Stimulated activated CD8-positive, alpha-beta memory T cell treated with anti-CD3 and anti-CD28 coated beads, Interleukin-4, amount 100 ng/mL, for 1 hour (primary cell): ENCODE measurements at places on chromosomes 1 and 21.
A peak's percentile ranks its signal among the peaks of the same experiment; 100 is the strongest.

- peak; percentile 24 for DNase-seq
Measured at GRCh38 chr1:17335821-17336710, 28.1 kb downstream of the PADI4 start.

DNA sequence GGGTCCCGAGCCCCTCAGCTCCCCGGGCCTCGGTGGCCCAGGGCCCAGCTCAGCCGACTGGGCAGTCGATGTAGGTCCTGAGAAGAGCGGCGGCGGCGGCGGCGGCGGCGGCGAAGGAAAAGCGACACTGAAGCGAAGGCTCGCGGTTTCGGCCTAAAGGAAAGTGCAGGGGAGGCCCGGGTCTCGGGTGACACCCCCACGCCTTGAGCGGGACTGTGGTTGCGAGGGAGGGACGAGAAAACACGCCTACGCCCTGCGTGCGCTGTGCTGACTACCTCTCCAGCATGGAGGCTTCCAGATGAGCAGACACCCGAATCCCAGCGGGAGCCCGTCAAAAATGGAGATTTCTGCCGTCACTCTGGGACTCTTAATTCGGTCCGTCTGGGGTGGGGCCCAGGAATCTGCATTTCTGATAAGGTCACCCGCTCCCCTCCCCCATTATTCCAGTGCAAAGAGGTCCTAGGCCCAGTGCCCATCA, 31.2 kb downstream of the DNTTIP2 start:
- peak; percentile 53 for DNase-seq

GRCh38 chr1:183891158-183891856, 86.4 kb downstream of the RGL1 start:
- no peak for DNase-seq

GRCh38 chr1:198493329-198493728, 47.2 kb downstream of the ATP6V1G3 start:
- DNase-seq = no peak

GRCh38 chr1:33365560-33365997, 44.7 kb upstream of the A3GALT2 start:
- DNase-seq = no peak

DNA sequence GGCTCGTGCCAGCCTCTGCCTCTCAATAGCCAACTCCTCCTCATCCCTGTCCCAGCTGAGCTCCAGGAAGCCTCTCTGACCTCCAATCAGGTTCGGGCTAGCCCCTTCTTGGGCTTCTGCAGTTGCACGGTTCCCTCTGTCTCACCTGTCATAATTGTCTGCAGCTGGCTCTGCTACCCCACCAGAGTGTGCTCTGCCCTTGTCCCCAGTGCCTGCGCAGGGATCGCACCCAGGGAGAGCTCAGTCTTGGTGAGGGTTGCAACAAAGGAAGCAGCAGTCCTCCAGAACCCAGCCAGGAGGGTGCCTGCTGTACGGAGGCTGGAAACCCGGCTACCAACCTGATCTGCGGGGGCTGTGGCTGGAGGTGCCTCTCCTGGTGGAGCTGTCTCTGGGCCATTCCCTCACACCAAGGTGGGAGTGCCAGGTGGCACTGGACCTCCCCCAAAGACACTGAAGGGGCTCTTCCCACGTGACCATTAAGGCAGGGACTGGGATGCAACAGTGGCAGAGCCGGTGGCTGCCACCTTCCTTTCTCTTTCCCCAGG, 63.5 kb upstream of the DMRTB1 start:
- DNase-seq = no peak

- DNase-seq = no peak
Measured at GRCh38 chr21:31220575-31220974, 123.5 kb downstream of the TIAM1 start.

DNA sequence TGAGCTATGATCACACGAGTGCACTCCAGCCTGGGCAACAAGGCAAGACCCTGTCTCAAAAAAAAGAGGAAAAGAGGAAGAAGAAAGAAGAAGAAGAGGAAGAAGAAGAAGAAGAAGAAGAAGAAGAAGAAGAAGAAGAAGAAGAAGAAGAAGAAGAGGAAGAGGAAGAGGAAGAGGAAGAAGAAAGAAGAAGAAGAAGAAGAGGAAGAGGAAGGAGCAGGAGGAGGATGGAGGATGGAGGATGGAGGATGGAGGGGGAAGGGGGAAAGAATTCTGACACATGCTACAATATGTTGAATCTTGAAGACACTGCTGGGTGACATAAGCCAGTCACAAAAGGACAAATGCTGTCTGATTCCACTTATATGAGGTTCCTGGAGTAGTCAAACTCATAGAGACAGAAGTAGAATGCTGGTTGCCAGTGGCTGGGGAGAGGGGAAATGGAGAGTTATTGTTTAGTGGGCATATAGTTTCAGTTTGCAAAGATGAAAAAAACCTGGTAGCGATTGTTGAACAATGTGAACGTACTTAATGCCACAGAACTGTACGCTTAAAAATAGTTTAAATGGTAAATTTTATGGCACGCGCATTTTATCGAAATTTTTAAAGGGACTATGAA, 47.3 kb upstream of the COA6 start:
- DNase-seq = no peak

DNA sequence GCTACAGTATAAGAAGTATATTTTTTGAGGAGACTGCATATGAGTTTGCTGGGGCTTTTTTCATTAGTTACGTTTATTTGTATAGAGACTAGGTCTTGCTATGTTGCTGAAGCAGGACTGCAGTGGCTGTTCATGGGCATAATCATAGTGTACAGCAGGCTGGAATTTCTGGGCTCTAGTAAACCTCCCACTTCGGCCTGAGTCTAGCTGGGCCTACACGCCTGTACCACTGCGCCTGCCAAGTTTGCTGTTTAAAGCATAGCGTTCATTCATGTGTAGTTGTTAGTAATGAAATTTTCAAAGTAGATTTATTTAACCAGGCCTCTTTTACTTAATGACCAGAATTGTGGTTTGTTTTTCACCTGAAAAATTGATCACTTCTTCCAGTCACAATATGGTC, 33.8 kb downstream of the HS2ST1 start:
- no peak for DNase-seq

DNA sequence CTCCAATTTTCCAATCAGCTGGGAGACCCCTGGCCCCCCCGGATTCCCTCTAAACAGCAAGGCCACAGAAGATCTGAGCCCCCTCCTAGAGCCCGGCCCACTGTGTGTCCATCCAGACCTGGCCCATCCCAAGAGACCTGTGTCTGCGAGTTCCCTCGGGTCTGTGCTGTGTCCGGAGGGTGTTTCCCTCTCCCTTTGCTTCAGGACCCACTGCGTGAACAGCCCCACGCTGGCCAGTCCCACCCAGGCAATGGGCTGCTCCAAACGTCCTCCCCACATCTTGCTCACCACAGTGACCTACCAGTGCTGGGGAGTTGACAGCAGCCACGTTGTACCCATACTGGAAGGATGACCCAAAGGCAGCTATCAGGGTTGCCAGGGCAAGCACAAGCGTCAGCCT, 11.6 kb downstream of the SLC2A5 start:
- no peak for DNase-seq

DNA sequence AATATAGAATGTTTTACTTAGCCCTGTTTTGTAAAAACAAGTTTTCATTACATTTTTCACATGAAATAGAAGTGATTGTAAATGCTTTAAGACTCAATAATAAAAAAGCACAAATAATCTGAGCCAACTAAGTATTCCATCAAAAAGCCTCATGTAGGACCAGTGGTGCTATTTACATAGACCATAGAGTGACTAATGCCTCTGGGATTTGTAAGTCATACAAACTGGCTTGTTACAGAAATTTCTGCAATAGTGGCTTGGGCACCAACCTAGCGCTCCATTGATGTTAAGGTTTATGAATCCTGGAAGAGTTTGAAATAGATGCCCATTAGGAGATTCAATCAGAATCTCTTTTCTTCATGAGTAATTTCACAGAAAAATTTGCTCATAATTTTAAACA, 31.9 kb downstream of the ZMYM1 start:
- DNase-seq = no peak

- no peak for DNase-seq
Measured at GRCh38 chr1:18531503-18531845, 50.7 kb downstream of the KLHDC7A start.

DNA sequence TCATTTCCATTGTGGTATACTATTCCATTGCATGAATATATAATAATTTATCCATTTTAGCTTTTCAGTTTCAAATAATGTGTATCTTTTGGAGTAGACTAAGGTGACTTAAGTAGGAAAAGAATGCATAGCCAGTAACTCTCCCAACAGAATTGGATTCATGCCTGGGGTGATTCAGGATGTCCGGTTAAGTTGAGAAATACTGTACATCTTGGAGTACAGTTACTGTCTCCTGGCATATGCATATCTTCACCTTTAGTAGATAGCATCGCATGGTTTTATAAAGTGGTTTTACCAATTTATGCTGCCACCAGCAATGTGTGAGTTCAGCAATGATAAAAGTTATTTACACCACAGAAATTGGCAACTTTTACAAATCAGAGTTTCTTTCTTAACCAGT, 18.6 kb upstream of the SLC6A9 start:
- no peak for DNase-seq

DNA sequence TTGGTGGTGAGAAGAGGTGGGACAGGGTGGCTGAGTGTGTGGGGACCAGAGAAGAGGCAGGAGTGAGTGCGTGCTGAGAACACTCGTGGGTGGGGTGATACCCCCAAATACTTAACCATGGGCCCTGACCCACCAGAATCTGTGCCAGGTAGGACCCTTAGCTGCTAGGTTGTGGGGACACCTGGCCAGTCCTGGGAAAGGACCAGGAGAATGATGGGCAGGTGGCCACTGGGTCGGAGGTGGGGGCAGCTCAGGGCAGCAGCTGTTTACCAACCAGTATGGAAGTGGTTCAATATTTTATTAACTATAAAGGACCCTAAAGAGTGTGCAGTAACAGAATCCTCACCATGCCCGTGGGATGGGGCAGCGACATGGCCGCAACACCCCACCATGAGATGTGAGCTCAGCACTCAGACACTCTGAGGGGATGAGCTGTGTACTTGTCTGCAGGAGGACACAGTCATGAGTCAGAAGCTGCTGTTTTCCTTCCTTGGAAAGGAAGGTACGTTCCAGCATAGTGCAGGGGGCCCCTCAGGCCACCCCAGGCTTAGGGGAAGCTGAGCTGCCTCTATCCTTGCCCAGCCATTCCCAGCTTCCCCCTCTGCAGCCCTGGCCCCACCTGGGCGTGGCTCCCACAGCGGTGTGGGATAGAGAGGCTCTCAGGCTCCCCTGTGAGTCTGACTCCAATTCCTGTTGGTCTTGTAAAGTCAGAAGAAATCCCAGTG, 25.4 kb downstream of the TEX35 start:
- DNase-seq = no peak

GRCh38 chr1:21657456-21658190, 11.5 kb downstream of the RAP1GAP start:
- no peak for DNase-seq

- DNase-seq = no peak
Measured at GRCh38 chr1:94012708-94013366, 103.6 kb upstream of the GCLM start.

GRCh38 chr1:61070054-61070453, 12.3 kb upstream of the NFIA start:
- DNase-seq = no peak

DNA sequence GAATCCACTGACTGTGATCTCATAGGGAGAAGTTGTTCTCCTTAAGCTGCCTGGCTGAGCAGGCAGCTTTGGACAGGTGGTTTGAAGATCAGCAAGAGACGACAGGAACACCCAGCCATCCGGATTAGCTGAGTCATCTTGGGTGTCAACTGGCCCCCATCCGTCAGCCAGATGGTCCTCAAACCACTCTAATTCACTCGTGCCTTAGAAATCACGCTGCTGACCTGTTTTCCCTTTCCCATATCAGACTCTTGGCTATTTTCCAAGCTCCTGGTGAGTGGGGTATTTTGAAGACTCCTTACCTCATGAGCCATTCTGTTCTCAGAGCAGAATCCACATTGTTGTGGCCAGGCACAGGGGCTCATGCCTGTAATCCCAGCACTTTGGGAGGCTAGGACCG, 149.1 kb upstream of the L1TD1 start:
- DNase-seq = no peak

- DNase-seq = no peak
Measured at GRCh38 chr1:212557739-212558692, 50.5 kb upstream of the ATF3 start.

- DNase-seq = no peak
Measured at GRCh38 chr1:47759936-47760629, 237.1 kb downstream of the TRABD2B start.

DNA sequence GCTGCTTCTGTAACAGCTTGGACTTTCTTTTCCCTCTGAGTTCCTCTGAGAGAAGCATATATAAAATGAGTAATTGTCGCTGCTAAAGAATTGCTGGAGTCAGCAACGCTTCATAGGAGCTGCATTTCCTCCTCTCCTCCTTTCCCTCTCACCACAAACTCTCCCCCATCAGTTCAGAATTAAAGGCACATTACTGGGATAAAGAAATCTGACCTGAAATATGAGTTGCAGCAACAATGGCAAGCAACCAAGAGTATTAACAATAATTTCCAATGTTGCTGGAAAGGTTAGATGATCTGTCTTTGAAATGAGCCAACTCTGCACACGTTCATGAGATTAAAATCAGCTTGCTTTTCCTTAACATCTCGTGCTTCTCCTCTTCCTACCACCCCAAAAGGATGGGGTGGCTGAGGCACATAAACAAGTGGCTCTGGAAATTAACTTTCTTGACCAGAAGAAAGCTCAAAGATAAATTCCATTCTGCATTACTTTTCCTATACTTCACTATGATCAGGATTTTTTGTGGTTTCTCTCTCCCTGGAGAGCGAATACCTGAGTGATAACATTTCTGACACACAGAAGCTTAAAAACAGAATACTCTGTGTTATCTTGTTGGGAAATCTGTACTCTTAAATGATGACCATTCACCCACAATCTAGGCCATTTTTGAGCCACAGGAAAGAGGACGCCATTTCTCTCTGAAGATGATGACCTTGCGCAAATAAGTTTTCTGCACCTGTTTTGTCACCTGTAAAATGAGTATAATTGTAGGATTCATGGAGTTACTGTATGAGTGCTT, 90.2 kb downstream of the TGFBR3 start:
- no peak for DNase-seq

DNA sequence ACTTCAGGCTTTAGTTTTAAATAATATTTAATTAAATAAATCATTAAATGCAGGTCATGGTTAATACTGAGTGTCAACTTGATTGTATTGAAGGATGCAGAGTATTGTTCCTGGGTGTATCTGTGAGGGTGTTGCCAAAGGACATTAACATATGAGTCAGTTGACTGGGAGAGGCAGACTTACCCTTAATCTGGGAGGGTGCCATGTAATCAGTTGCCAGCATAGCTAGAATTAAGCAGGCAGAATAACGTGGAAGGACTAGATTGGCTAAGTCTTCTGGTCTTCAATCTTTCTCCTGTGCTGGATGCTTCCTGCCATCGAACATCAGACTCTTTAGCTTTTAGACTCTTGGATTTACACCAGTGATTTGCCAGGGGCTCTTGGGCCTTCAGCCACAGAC, 85.3 kb downstream of the MAP3K21 start:
- DNase-seq = no peak

- no peak for DNase-seq
Measured at GRCh38 chr1:236861560-236862218, 66.6 kb downstream of the MTR start.

DNA sequence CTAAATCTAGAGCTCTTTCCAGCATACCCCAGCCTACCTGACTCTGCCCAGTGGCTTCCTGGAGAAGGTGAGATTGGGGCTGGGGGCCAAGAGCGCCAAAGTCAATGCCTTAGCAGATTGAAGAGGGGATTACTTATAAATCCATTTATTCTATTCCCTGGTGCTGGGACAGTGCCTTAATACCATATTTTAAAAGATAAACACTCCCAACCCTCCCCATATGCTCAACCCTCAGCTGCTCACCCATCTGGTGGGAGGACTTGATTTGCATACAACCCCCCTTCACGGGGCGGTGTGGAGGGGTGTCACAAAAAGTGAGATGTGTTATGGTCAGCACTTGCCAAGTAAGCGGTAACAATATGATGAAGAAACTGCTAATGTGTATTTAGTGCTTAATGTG, 3.2 kb upstream of the DISP3 start:
- DNase-seq = no peak
